ENCODE measurements at places on chromosomes 2 and 18. TPM values are rescaled to one million over a fixed set of nuclear protein-coding genes. Genes with fewer than 3 reads are reported as not detected.

The EXOC6B gene
- 7.9 TPM for polyA plus RNA-seq

The DPYSL5 gene
- polyA plus RNA-seq: not detected

DNA sequence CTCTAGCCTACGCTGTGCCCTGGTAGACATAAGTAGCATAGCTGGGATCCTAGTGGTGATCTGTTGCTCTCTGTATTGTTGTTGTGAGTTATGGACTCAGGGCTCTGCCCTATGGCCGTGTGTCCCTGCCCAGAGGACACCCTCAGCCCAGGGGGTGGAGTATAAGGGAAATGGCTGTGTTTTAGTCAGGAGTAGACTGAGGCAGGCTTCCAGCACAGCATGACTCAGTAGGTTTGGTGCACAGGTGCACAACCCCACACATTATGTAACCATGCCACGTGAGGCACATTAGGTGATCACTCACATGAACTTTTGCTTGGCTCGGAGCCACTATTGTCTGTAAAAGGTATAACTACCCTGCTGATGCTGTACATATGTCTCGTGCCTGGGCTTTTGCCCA is 59.9 kb upstream of the PEX13 start:
- H3K27ac ChIP-seq: no peak overlapping the region
- no peaks in the 10 kb centered on the region for H3K4me1 ChIP-seq
- H3K4me3 ChIP-seq: no peak overlapping the region
- no peaks in the 10 kb centered on the region for H3K36me3 ChIP-seq

- no peaks in the 10 kb centered on the region for H3K27me3 ChIP-seq
- peak; percentile 55 for DNase-seq
- H3K36me3 ChIP-seq: no peaks in the 10 kb centered on the region
- H3K4me3 ChIP-seq: no peak overlapping the region
- H3K4me1 ChIP-seq: peaks cover 33% of the 10 kb centered on the region
Observed at GRCh38 chr2:241011751-241012510, 13.5 kb downstream of the SNED1 start.

DNA sequence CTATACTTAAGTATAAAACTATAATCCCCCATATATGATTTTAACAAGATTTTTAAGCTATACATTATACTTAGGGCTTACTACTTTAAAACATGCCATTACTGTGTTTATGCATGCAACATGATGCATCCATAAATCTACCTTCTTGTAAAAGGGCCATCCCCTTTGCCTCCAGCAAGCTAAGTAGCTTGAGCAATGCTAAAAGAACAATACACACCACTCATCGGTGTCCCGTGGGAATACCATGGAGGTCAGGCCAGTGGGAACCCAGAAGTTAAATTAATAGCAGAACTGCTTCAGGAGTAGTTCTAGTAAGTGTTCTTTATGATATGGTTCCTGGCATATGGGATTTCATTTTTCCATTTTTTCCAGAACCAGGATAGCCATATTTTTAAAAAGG is 37.8 kb downstream of the SH3RF3 start:
- no peak overlapping the region for H3K4me3 ChIP-seq
- no peak overlapping the region for H3K27ac ChIP-seq
- H3K27me3 ChIP-seq: no peaks in the 10 kb centered on the region
- peaks cover 58% of the 10 kb centered on the region for H3K4me1 ChIP-seq

GRCh38 chr2:118779362-118779761 is 68.1 kb downstream of the EN1 start:
- H3K4me3 ChIP-seq: no peak overlapping the region
- no peaks in the 10 kb centered on the region for H3K4me1 ChIP-seq
- H3K36me3 ChIP-seq: no peaks in the 10 kb centered on the region
- no peak for DNase-seq
- peaks cover 6% of the 10 kb centered on the region for H3K27me3 ChIP-seq

GRCh38 chr18:8976606-8977005 is 125.9 kb upstream of the NDUFV2 start:
- no peaks in the 10 kb centered on the region for H3K27me3 ChIP-seq
- H3K27ac ChIP-seq: no peak overlapping the region
- no peak for DNase-seq
- H3K4me3 ChIP-seq: no peak overlapping the region
- H3K4me1 ChIP-seq: no peaks in the 10 kb centered on the region

The DSC1 gene
- polyA plus RNA-seq: not detected

GRCh38 chr2:52077159-52077558 is 1045.2 kb upstream of the NRXN1 start:
- H3K4me3 ChIP-seq: no peak overlapping the region
- H3K36me3 ChIP-seq: no peaks in the 10 kb centered on the region
- DNase-seq: no peak
- H3K27me3 ChIP-seq: no peaks in the 10 kb centered on the region
- H3K27ac ChIP-seq: no peak overlapping the region

DNA sequence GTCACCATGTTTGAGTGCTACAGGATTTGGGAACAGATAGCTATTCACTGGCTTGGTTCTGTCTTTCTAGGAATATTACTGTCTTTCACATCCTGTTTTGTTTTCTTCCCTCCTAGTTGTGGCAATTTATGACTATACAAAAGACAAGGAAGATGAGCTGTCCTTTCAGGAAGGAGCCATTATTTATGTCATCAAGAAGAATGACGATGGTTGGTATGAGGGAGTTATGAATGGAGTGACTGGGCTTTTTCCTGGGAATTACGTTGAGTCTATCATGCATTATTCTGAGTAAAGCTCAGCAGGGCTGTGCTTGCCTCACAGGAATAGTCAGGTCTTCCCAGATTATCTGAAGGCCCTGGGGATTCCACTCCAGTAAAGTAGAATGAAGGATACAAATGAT is 98.9 kb downstream of the ABI2 start:
- H3K4me1 ChIP-seq: no peaks in the 10 kb centered on the region
- no peaks in the 10 kb centered on the region for H3K27me3 ChIP-seq
- no peak for DNase-seq
- H3K27ac ChIP-seq: no peak overlapping the region

DNA sequence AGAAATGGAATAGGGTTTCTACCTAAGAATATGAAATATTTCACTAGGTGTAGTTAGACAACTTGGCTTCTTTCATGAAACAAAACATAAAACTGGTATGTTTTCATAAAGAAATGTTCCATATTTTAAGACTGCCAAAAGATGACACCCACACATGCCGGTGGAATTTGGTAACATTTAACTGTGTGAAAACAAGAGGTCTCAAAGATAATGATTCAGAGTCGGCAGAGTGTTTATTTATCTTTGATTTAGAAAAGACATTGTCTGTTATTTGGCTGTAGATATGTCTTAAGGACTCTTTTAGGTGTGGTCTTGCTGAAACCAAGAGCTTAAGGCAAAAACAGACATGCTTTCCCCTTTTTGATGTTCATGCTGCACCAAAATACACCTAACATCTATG is 63.5 kb upstream of the FN1 start:
- DNase-seq: no peak
- H3K4me1 ChIP-seq: no peaks in the 10 kb centered on the region
- no peak overlapping the region for H3K27ac ChIP-seq
- no peaks in the 10 kb centered on the region for H3K27me3 ChIP-seq
- H3K36me3 ChIP-seq: no peaks in the 10 kb centered on the region

GRCh38 chr18:51953521-51953920 is 386.5 kb upstream of the DCC start:
- no peaks in the 10 kb centered on the region for H3K4me1 ChIP-seq
- H3K4me3 ChIP-seq: no peak overlapping the region
- no peaks in the 10 kb centered on the region for H3K27me3 ChIP-seq

The MIB1 gene
- 3.9 TPM for polyA plus RNA-seq

GRCh38 chr2:171726847-171727450 is 39.7 kb downstream of the DYNC1I2 start:
- H3K27ac ChIP-seq: no peak overlapping the region
- no peak for DNase-seq
- H3K27me3 ChIP-seq: no peaks in the 10 kb centered on the region

DNA sequence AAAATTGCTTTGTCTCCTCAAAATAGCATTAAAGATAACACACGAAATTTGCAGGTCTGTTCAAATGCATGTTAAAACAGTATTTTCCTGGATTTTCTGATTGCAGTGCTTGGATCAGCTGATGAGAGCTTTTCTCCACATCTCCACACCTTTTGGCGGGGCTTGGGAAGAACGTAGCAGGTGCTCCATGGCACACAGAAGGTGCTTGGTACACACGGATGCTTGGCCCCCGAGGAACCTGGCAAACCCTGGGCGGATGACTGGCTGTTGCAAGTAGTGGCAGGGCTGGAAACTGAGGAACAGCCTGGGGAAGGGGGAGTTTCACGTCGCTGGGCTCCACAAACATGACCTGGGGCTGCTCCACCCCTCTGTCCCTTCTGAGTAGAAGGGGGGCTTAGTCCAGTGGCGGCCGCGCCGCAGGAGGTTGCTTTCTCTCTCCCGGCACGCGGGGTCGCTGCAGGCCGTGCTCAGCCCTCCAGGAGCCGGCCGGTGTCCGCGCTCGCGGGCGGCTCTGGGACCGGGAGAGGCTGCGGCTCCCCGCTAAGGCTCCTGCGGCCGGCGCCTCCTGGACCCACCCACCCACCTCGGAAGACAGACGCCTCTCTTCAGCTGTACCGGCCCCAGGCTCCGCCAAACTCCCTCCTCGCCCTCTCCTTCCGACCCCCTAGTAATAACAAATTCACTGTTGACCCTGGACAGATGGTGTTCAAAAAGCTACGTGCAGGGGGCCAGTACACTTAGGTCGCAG is 69.3 kb downstream of the MARCO start:
- no peak overlapping the region for H3K27ac ChIP-seq
- peak; percentile 47 for DNase-seq

DNA sequence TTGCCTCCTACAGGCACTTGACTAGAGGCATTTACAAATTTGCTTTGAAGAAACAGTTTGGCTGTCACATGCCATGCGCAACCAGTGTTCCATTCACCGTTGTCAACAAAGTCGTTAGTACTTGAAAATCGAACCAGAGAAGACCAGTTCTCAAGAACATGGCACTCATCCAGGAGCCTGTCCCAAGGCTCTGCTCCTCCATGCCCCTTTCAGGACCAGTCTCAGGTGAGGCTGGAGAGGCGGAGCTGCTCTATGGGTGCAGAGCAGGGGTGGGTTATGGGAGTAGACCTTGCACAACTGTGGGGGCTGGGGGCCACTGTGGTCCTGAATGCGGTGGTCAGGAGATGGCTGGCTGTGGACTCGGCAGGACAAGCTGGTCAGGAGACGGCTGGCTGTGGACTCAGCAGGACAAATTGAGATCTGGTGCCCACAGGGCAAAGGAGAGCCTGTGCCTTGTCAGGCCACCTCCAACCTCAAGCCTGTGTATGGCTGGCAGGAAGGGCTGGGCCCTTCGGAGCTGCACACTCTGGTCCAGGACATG is 12.3 kb upstream of the ATP9B start:
- H3K27ac ChIP-seq: no peak overlapping the region
- no peaks in the 10 kb centered on the region for H3K4me1 ChIP-seq
- no peaks in the 10 kb centered on the region for H3K36me3 ChIP-seq

The HAAO gene
- 0.80 TPM for polyA plus RNA-seq

GRCh38 chr2:227366769-227367426 is 12.2 kb downstream of the TM4SF20 start:
- no peaks in the 10 kb centered on the region for H3K27me3 ChIP-seq
- H3K36me3 ChIP-seq: no peaks in the 10 kb centered on the region
- DNase-seq: no peak
- no peaks in the 10 kb centered on the region for H3K4me1 ChIP-seq

DNA sequence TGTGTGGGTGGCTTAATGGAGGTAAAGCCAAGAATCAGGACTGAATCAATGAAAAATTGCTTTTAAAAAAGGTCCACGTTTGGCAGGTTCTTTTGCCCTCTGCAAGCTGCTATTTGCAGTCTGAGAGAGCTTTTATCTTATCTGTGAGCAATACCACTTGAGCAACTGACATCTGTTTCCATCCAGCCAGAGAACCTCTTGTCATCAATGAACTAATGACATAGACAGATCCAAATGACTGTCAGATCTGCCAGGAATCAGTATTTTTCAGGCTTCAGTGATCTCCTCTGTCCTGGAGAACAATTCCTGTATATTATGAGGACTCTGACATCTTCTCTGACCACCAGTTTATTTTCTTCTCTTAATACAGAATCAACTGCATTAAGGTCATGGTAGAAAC is 608.1 kb downstream of the LRP1B start:
- no peaks in the 10 kb centered on the region for H3K4me1 ChIP-seq
- DNase-seq: no peak
- H3K27me3 ChIP-seq: no peaks in the 10 kb centered on the region
- no peak overlapping the region for H3K27ac ChIP-seq

- no peak for DNase-seq
- no peaks in the 10 kb centered on the region for H3K4me1 ChIP-seq
- no peaks in the 10 kb centered on the region for H3K36me3 ChIP-seq
- H3K27me3 ChIP-seq: no peaks in the 10 kb centered on the region
- no peak overlapping the region for H3K27ac ChIP-seq
Observed at GRCh38 chr2:70822843-70823242, 2.4 kb upstream of the CLEC4F start.

The EN1 gene
- 0.89 TPM for polyA plus RNA-seq

The TRPM8 gene
- not detected for polyA plus RNA-seq

The GAREM2 gene
- polyA plus RNA-seq: 0.51 TPM

The NXPH2 gene
- polyA plus RNA-seq: not detected

The PKDCC gene
- polyA plus RNA-seq: 209 TPM

The NABP1 gene
- 5.3 TPM for polyA plus RNA-seq

- no peak for DNase-seq
- H3K27me3 ChIP-seq: no peaks in the 10 kb centered on the region
- peaks cover 6% of the 10 kb centered on the region for H3K4me1 ChIP-seq
- no peak overlapping the region for H3K4me3 ChIP-seq
Observed at GRCh38 chr2:73870084-73870483, 22.7 kb upstream of the ACTG2 start.

- no peak overlapping the region for H3K27ac ChIP-seq
- no peaks in the 10 kb centered on the region for H3K4me1 ChIP-seq
- H3K36me3 ChIP-seq: no peaks in the 10 kb centered on the region
- no peak for DNase-seq
- no peaks in the 10 kb centered on the region for H3K27me3 ChIP-seq
Observed at GRCh38 chr2:221289389-221289788, 282.7 kb downstream of the EPHA4 start.

DNA sequence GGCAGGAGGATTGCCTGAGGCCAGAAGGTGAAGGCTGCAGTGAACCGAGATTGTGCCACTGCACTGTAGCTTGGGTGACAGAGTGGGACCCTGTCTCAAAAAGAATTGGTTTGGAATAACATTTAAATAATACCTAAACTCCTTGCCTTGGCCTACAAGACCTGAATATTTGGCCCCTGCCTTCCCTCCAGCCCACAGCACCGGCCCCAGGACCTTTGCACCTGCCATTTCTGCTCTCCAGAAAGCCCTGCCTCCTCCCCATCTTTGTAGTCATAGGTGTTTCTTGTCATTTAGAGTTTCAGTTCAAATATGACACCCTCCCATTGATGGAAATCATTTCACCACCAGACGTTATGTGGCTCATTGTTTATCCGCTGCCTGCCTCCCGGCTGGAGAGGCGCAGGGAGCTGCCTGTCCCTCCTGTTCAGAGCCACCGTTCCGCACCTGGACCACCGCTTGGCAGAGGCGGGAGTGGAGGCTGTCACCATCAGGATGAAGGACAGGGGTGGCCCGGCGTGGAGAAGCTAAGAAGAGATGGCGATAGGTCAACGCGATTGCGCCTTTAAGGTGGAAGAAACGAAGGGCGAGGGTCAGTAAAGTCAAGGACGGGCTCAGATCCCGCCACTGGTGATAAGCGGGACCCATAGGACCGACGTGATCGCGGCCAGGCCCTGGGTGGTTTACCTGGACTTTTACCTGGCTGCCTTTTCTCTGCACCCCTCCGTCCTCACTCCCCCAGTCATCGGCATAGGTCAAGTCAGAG is 638 bp upstream of the LPIN1 start:
- H3K4me3 ChIP-seq: peak overlapping the region; percentile 90
- H3K27ac ChIP-seq: peak overlapping the region; percentile 92
- H3K27me3 ChIP-seq: no peaks in the 10 kb centered on the region
- no peaks in the 10 kb centered on the region for H3K36me3 ChIP-seq
- DNase-seq: peak; percentile 56
